ENCODE measurements at places on chromosomes 2 and 18.
A peak's percentile ranks its signal among the peaks of the same experiment; 100 is the strongest.

DNA sequence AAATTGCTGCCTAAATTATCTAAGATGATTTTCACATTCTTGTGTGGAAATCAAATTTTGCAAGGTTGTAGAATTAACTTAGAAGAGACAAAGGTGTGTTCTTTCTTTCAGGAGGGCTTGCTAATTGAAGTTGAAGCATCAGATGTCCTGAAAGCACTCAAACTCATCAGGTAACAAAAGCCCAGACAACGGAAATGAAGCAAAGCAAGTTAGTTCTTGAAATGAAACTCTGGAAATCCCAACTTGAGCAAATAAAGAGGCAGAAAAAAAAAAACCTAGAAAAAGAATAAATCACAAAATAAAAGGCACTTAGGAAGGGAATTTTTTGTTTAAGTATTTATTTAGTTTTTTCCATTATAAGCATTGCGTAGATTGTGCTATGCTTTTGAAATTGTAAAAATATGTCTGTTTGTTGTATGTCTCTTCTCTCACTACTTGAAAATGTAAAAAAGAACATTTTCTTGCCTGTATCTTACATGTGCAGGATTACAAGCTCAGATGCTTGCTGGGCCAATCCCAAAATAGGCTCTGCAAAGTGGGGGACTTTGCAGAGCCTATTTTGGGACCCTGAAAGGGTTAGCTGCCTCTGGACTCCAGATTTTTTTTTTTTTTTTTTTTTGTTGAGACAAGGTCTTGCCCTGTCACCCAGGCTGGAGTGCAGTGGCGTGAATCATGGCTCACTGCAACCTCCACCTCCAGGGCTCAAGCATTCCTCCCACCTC, 46.7 kb downstream of the FAM161A start:
- DNase-seq: no peak

- DNase-seq: no peak
These were observed 68.9 kb downstream of the RDH14 start for GRCh38 chr2:18491577-18491976.

- DNase-seq: no peak
These were observed 2.6 kb downstream of the STK25 start for GRCh38 chr2:241505781-241506201.

GRCh38 chr2:19772981-19773380, 128.8 kb downstream of the TTC32 start:
- no peak for DNase-seq

DNA sequence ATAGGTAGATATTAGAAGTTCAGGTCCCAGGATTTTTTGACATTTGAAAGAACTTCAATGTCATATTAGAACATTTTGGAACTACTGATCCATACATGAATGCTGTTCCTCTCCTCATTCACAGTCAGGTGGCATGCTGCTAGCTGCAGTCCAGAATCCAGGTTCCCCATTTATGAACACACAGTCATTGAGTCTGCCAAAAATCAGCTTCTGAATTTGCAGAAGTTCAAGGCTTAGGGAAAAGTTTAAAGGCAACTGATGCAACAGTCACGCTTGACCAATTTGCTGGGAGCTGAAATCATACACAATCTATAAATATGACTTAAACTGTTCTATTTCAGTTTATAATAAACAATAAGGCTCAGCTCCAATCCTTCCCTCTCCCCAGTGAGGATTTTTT, 17.3 kb upstream of the TTR start:
- DNase-seq: no peak

GRCh38 chr2:115183144-115183543, 740.7 kb downstream of the DPP10 start:
- DNase-seq: no peak

- DNase-seq: no peak
These were observed 17.2 kb upstream of the RPL31 start for GRCh38 chr2:100984892-100985307.

DNA sequence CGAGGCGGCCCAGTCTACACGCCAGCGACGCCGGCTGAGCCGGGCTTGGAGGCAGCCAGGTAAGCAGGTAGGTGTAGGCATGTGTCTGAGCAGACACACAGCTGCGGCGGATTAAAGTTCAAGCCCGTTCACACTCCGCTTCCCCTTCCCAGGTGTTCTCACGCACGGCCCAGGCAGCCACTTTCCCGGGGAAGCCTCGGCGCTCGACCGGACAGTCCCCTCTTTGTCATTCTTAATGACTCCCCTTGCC, 367 bp downstream of the TGFA start:
- peak; percentile 13 for DNase-seq

DNA sequence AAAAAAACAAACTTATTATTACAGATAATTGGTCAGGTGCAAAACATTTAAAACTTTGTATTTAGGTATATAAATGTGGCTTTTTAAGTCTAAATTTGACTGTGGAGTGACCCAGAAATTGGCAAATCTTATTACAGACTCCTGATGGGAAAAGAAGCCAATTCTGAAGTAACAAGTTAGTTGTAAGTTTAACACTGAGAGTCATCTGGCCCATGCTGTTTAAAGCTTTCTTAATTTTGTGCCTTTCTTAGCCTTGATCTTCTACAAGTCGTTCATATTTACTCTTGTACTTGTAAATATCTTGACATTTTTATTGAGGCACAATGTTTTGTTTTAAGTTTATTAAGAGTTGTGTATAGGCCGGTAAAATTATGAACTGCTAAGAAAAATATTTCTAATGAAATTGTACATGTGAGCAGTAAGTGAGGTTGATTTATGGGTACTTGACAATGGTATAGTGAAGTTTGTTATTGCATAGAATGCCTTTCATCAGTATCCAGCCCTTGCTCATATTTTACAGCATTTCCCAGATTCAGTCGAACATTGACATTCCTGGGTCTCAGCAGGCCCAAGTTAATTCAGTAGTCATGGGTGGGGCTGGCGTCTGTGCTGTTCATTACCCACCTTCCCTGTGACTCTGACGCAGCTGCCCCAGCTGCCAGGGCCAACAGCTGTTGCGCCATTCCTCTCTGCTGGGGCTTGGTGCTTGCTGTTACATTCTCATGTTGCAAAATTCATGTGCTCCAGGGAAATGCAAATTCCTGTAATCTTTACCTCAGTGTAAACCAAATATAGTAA, 121.4 kb downstream of the ZNF236 start:
- no peak for DNase-seq

DNA sequence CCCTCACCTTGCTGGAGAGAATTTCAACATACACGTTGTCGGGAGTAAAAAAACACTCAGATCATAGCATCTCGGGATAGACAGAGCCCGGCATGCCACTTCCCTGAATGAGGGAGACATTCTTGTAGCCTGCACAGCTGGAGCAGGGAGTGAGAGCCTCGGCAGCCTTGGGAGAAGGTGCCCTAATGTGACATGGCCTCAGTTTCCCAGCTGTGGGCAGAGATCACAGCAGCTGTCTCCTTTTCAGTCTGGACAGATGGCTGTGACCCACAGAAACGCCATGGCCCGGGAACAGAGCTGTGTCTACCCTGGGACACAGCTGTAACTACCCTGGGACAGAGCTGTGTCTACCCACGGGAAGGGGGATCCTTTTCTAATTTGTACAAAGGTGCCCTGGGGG, 55.9 kb downstream of the HS1BP3 start:
- DNase-seq: no peak

DNA sequence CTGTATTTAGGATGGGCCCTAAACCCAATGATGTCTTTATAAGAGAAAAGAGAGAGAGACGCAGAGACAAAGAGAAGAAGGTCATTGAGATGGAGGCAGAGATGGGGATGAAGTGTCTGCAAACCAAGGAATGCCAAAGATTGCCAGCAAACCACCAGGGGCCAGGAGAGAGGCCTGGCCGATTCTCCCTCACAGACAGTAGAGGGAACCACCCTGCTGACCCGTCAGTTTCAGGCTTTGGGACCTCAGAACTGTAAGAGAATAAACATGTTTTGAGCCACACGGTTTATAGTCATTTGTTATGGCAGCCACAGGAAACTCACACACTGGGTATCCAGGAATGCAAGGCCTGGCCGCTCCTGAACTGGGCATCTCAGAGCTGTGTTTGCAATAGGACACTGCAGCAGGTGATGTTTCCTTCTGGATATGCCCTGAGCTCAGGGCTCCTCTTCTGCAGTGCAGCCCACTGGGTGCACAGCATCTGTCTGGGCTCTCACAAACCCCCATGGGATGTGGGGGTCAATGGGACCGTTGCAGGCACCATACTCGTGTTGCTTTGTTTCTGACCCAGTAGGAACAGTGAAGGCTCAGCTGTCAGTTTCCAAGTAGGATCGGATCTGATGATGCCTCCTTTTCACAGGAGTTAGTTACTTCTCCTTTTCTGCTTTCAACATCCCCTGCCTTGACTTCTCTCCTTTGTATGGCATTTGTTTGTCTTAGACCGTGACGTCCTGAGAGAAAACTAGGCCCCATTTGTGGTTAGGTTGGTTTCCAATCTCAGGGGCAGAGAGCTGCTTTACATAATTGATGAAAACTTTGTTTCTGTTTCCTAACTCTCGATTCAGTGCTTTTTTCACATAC, 20.8 kb downstream of the PTPN18 start:
- no peak for DNase-seq

DNA sequence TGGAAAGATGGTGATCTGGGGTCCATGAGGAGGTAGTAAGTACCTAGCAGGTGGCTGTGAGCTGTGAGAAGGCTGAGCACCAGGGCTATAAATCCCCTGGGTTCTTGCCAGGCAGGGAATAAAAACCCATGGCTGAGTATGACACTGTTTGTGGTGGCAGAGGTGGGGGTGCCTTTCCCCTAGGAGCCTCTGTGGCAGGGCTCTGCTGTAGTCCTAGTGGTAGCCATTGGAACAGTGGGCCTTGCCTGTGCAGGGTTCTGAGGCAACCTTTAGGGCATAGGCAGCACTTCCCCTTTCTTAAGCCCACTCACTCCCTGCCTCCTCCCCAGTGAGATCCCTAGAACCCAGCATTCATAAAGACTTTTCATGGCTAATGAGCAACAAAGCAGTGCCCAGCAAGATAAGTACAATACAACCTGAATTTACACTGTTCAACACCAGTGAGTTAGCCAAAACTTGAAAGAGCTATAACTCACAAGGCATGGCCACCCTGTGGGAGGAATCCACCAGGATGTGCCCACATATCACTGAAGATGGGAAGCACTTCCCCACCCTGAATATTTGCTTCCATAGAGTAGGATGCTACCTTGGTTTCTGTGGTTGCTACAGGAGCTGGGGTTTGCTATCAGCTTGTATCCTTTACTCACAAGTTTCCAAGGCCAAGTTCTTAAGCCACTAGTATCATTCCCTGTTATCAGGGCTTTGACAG, 100.9 kb upstream of the NEUROD1 start:
- DNase-seq: no peak

DNA sequence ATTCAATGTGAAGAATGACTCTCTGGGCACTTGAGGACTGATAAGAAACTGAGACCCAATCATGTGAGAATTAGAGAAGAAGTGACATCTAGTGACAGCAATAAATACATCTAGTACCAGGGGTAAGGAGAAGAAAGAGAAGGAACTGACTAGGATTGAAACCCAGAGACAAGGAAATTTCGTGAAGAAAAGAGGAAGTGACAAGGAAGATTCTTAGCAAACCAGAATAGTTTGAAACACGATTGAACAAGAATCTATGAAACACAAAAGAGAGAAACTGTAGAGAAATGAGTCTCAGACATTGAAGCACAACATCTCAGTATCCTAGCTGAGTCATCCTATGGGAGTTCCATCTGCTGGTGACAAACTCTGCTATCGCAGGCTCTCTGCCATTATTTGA, 571.9 kb upstream of the PKDCC start:
- DNase-seq: no peak

DNA sequence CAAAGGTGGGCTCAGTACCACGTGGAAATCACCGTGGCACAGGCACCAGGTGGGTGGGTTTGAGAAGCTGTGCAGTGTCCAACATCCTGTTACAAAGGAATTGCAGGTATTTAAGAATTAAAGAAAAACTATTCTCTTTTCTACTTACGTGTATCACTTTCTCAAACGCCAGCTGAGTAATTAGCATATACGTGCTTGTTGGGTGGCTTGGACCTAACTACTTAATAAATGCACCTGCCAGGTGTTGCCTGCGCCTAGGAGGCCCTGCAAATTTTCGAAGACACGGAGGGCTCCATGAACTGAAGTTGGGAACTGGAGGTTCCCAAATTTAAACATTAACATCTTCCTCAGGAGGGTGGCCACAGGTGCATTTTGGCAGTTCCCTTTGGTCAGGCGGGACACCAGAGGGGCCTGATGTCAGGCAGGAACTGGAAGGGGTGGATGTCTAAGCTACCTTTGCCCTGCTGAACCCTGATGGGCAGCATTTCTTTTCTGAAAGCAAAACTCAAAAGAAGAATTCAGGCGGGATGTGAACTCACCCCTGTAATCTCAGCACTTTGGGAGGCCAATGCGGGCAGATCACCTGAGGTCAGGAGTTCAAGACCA, 84.8 kb downstream of the HS6ST1 start:
- DNase-seq: no peak

GRCh38 chr18:25275412-25276001, 76.5 kb downstream of the ZNF521 start:
- peak; percentile 15 for DNase-seq

DNA sequence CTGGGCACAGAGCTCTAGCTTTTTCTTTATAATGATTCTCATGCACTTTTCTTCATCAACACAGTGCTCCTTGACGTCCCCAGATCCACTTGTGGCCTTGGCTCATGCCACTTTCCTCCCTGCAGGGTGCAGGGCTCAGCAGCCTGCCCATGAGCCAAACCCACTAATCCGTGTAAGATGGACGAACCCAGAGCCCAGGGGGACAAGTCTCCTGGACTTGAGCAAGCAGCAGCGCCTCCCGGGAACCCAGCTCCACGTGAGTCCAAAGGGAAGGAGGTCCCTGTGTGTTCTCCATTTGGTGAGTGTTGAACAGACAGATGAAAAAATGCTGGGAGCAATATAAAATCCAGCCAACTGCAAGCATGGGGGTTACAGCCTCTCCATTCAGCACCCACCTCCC, 470.6 kb upstream of the HS6ST1 start:
- DNase-seq: no peak

- no peak for DNase-seq
These were observed 231.1 kb downstream of the MYCN start for GRCh38 chr2:16171425-16171920.

DNA sequence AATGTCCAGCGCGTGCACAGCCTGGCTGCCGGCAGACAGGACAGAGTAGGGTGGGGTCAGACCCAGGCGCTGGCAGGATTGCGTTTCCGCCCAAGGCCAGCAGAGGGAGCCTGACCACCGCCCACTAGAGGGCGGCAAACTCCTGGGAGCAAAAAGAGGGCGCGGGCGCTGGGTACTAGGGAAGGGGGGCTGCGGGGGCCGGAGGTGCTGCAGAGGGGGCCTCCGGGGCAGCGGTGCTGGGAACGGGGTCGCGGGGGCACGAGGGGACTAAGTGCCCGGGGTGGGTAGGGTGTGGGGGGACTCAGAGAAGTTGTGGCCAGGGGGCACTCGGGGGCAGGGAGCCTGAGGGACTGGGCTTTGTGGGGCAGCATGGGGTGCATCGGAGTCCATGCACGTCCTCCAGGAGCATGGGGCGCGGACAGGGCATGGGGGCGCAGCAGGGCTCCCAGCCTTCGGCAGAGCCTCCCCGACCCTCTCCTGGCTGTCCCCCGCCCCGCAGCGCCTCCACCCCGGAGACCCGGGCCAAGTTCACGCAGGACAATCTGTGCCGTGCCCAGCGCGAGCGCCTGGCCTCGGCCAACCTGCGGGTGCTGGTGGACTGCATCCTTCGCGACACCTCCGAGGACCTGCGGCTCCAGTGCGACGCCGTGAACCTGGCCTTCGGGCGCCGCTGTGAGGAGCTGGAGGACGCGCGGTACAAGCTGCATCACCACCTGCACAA, 3.2 kb downstream of the TEKT4 start:
- DNase-seq: no peak

GRCh38 chr18:45227001-45227742, 388.1 kb upstream of the SLC14A2 start:
- no peak for DNase-seq

Measured in NCI-H187 treated with DMSO at 0.1 percent for 48 hours (cell line).